ENCODE measurements at places on chromosomes 5 and 9. TPM values are rescaled to one million over a fixed set of nuclear protein-coding genes. Genes with fewer than 3 reads are reported as not detected.

CNTNAP3 gene
- total RNA-seq: not detected

GALT gene
- total RNA-seq: 20.5 TPM

CDKN2B gene
- 7.1 TPM for total RNA-seq

- H3K4me1 ChIP-seq: peaks cover 14% of the 10 kb centered on the region
- no peak overlapping the region for H3K27ac ChIP-seq
- no peak for DNase-seq
- H3K4me3 ChIP-seq: no peak overlapping the region
These were observed 6.1 kb upstream of the MOB3B start for GRCh38 chr9:27535701-27536118.

GRCh38 chr9:8224381-8224801, 424.8 kb upstream of the DMAC1 start:
- H3K27ac ChIP-seq: no peak overlapping the region
- H3K4me3 ChIP-seq: no peak overlapping the region
- no peak for DNase-seq
- H3K27me3 ChIP-seq: no peaks in the 10 kb centered on the region
- H3K36me3 ChIP-seq: no peaks in the 10 kb centered on the region

GRCh38 chr9:14554886-14555285, 138.3 kb downstream of the ZDHHC21 start:
- no peaks in the 10 kb centered on the region for H3K27me3 ChIP-seq
- H3K27ac ChIP-seq: peak overlapping the region; percentile 10
- no peak for DNase-seq
- peak overlapping the region; percentile 60 for H3K4me3 ChIP-seq

DNA sequence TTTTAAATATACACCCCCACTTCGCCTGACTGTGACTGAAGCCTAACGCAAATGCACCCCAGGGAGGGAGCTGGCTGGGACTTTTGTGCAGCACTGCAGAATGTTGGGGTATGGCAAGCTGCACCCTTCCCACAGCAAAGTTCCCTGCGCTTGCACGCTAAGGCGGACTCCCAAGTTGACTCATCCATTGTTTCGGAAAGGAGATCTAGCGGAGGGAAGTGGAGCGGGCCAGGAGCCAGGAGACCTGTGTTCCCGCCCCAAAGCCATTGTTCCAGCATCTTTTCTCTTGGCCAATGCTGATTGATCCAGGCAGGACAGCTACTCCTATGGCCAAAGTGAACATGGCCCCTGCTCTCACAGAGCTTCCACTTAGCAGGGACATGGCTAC, 202.9 kb downstream of the AOPEP start:
- no peak overlapping the region for H3K27ac ChIP-seq
- no peaks in the 10 kb centered on the region for H3K27me3 ChIP-seq
- no peak overlapping the region for H3K4me3 ChIP-seq
- H3K36me3 ChIP-seq: peaks cover 39% of the 10 kb centered on the region

GRCh38 chr9:96612105-96612965, 7.3 kb downstream of the CDC14B start:
- peak; percentile 93 for DNase-seq
- peak overlapping the region; percentile 87 for H3K4me3 ChIP-seq

- no peaks in the 10 kb centered on the region for H3K4me1 ChIP-seq
- H3K27ac ChIP-seq: no peak overlapping the region
- no peaks in the 10 kb centered on the region for H3K27me3 ChIP-seq
- H3K36me3 ChIP-seq: peaks cover 4% of the 10 kb centered on the region
- DNase-seq: no peak
These were observed 115.5 kb downstream of the MPDZ start for GRCh38 chr9:13163946-13164345.

DNA sequence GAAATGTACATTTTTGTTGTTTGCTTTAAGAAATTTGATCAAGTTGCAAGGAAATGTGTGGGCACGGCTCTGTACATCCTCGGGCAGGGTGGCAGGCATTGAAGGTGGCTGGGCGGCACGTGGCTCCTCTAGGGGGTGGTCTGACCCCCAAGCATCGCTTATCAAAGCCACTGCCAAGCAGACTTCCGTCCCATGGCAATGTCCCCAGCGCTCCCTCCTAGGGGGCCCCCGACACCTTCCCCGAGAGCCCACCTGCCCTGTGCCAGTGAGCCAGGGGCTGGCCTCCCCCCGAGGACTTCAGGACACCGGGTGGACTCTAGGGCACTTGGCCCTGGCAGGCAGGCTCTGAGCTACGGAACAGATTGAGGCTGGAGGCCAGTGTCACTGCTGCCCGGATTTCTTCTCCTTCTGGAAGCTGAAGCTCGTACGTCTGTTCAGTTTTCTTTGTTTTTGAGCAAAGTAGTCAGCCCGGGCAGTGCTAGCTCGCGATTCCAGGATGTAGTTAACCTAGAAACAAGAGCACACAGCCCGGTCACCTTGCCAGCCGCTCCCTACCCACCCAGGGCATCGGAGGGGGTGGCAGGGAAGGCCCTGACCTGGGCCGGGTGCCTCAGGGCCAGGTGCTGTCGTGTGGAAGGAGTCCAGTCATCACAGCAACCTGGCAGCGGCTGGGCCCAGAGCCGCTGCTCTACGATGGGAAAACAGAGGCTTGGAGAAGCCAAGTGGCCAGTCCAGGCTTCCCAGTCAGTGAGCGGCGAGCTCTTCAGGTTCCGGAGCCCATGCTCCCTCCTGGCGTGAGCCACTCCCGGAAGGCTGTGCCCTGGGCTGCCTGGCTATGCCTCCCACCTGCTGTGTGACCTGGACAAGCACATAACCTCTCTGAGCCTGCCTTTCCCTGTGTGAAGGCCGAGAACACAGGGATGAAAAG, 177.1 kb downstream of the GAPVD1 start:
- no peak overlapping the region for H3K4me3 ChIP-seq
- no peak for DNase-seq
- H3K27me3 ChIP-seq: peaks cover under 1% of the 10 kb centered on the region
- no peak overlapping the region for H3K27ac ChIP-seq
- H3K36me3 ChIP-seq: no peaks in the 10 kb centered on the region

GRCh38 chr5:59732301-59732700, 161.2 kb downstream of the PDE4D start:
- H3K4me3 ChIP-seq: no peak overlapping the region
- no peak for DNase-seq
- no peaks in the 10 kb centered on the region for H3K4me1 ChIP-seq
- H3K27ac ChIP-seq: no peak overlapping the region
- no peaks in the 10 kb centered on the region for H3K36me3 ChIP-seq

DNA sequence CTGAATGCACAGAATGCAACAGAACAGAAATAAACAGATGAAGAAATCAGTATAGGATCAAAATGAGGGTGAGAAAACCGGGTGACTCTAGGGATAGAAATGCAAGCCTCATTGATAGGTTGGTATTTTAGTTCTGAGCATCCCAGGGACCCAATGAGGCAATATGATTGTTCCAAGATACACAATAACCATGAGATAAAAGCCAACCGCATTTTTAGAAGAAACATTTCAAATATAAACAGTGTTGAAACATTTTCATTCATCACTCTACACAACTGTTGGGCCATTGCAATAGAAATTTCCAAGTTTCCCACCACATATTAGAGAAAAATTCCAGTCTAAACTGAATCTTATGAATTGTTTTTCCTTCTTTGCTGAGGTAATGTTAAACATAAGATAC, 452.3 kb upstream of the PTGER4 start:
- H3K36me3 ChIP-seq: no peaks in the 10 kb centered on the region
- H3K27me3 ChIP-seq: peaks cover 1% of the 10 kb centered on the region
- H3K27ac ChIP-seq: no peak overlapping the region

GRCh38 chr9:26262421-26263107, 584.3 kb upstream of the TUSC1 start:
- peak overlapping the region; percentile 58 for H3K27ac ChIP-seq
- H3K36me3 ChIP-seq: no peaks in the 10 kb centered on the region
- H3K4me1 ChIP-seq: peaks cover 83% of the 10 kb centered on the region
- no peaks in the 10 kb centered on the region for H3K27me3 ChIP-seq
